Activated T-cell treated with anti-CD3 and anti-CD28 coated beads, Interleukin-2, amount 50 U/mL, for 72 hours (primary cell): ENCODE measurements at places on chromosomes 16 and 17. TPM values are rescaled to one million over a fixed set of nuclear protein-coding genes. Genes with fewer than 3 reads are reported as not detected.

ARHGAP44 gene
- 0.55 TPM for total RNA-seq

SPDYE4 gene
- not detected for total RNA-seq

OR3A3 gene
- total RNA-seq: not detected

NLRC5 gene
- total RNA-seq: 239 TPM

AANAT gene
- not detected for total RNA-seq

TBC1D28 gene
- not detected for total RNA-seq

GPR139 gene
- not detected for total RNA-seq

TLCD1 gene
- total RNA-seq: 9.0 TPM

TBKBP1 gene
- 24.2 TPM for total RNA-seq

CA5A gene
- not detected for total RNA-seq

TP53 gene
- 183 TPM for total RNA-seq

DNA sequence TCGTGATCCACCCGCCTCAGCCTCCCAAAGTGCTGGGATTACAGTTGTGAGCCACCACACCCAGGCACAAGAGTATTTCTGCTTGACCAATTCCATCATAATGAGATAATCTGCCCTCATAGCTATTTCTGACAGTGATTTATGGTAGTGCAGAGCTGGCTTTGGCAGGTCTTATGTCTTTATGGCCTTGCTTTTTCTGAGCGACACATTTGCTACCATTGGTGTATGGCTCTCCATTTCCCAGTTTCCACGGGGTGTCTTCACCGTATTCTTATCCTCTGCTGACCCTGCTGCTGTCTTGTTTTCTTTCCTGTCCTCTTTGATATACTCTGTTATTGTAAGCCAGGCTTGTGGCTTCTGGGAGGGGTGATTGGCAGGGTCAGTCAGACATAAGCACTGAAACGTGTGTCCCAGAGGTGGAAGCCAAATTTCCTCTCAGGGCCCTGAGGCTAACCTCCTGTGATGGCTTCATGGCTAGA is 161.1 kb upstream of the TBX2 start:
- no peak for DNase-seq

GRCh38 chr17:38431346-38432145 is 3.3 kb downstream of the ARHGAP23 start:
- no peak for DNase-seq

DNA sequence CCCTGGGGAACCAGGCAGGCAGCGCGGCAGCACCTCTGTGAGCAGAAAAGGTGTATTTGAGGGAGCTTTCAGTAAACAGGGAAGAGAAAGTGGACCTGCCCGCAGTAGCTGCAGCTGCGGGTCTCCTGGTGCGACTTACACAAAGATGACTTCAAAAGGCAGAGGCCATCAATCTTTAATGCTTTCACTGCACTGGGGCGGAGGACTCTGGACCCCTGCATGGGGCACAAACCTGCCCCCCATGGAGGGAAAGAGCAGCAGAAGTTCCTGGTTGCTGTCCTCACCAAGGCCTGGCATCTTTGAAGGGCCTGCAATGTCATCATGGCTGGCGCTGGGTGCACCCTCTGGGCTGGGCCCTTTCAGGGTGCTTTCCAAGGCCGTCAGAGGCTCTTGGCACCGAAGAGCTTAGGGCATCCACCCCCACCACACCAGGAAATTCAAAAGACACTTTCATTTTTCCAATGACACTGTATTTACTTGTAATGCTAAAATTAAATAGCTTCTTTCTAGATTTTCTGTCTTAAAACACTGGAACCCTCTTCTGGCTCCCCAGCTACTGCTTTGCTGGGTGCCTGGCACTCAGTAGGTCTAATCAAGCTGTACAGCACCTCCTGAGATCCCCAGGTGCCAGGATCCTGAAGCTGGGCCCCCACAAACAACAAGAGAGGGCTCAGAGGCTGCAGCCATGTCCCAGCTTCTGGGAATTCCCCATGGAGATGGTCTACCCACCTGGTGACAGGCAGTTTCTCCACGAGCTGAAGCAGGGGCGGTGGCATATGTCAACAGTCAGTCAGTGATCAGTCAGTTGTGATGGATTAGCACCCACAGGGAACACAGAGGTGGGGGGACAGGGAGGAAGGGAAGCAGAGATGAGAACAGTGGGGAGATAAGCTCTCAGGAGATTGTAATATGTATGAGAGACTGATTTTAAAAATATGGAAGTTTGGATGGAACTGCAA is 2.1 kb upstream of the CACNG1 start:
- DNase-seq: no peak

DNA sequence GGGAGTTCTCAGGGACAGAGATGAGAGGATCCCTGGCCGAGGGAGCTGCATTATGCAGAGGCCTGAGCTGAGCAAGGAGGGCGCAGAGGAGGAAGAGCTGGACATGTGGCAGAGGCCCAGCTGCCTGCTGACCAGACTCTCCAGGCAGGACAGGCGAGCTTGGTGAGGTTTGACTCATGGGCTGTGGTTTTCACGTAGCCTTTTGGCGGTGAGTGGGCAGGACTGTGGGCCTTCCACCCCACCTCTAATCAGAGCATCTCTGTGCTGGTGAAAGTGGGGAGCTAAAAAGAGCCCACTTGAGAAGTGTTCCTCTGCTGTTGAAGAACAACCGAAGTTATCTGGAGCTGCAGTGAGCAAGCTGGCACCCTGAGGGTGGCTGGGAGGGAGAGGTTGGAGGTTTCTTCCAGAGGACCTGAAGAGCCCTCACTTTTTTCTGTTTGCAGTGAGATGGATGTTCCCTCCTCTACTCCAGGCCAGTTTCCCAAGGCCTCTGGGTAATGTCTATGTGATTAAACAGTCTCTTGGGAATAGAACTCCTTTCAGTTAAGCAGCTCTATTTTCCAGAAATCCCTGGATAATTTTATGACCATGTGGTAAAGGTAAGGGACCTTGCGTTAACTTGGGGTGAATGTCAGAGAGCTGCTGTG is 11.9 kb downstream of the EPN2 start:
- DNase-seq: no peak

- no peak for DNase-seq
These were observed 40.6 kb upstream of the AQP8 start for GRCh38 chr16:25176136-25176535.

GRCh38 chr17:59878624-59879023 is 14.1 kb downstream of the TUBD1 start:
- DNase-seq: no peak

GRCh38 chr17:37131669-37132611 is 183.2 kb downstream of the AATF start:
- DNase-seq: no peak

DNA sequence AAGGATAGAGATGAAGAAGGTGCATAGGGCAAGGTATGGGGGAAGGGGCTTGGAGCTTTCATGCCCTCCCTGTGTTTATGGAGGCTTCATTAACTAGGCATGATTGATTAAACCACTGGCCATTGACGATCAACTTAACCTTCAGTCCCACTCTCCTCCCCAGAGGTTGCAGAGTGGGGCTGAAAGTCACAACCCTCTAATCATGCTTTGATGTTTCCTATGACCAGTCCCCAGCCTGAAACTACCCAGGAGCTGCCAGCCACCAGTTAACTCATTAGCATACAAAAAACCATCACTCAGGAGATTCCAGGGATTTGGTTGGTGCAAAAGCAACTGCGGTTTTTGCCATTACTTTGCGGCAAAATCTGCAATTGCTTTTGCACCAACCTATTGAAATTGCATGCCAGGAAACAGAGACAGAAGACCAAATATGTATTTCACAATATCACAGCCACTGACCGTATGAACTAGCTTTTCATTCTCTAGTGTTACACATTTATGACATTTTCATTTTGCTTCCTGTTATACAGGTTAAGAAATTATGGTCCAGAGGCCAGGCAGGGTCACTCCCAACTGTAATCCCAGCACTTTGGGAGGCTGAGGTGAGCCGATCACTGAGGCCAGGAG is 5.4 kb downstream of the GFOD2 start:
- no peak for DNase-seq

DNA sequence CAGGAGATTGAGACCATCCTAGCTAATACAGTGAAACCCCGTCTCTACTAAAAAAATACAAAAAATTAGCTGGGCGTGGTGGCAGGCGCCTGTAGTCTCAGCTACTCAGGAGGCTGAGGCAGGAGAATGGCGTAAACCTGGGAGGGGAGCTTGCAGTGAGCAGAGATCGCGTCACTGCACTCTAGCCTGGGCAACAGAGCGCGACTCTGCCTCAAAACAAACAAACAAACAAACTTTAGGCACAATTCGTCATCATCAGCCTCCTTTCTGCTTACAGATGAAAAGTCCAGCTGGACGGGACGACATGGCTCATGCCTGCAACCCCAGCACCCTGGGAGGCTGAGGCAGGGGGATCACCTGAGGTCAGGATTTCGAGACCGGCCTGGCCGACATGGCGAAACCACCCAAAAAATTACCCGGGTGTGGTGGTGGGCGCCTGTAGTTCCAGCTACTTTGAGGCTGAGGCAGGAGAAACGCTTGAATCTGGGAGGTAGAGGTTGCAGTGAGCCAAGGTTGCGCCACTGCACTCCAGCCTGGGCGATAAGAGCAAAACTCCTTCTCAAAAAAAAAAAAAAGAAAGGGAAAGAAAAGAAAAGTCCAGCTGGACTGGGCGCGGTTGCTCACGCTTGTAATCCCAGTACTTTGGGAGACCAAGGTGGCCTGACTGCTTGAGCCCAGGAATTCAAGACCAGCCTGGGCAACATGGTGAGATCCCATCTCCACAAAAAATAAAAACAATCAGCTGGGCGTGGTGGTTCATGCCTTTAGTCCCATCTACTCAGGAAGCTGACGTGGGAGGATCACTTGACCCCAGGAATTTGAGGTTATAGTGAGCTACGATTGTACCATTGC is 1.5 kb upstream of the SPIRE2 start:
- DNase-seq: no peak

GRCh38 chr17:71636644-71637043 is 484.2 kb upstream of the SOX9 start:
- no peak for DNase-seq

DNA sequence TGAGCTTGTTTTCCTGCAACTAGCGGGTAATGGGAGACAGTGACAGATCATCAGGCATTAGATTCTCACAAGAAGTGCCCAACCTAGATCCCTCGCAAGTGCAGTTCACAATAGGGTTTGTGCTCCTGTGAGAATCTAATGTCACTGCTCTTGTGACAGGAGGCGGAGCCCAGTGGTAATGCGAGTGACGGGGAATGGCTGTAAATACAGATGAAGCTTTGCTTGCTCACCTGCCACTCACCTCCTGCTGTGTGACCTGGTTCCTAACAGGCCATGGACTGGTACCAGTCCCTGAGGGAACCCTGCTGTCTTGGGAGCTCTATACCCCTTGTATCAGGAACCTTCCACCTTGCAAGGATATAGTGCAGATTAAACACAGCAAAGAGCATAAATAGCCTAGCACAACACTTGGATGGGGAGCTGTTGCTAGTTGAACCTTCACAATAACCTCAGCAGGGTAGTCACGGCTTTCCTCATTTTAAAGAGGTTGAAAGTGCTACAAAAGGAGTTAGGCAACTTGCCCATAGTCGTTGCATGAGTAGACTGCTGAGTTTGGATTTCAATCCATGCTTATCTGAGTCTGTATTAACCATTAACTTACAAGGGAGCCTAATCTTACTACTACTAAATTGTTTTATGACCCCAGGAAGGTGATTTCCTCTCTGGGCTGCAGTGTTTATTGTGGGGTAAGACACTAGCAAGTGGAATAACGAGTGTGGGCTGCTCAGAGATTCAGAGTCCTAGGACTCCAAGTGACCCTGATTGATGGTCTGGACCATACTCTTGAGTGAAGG is 156.6 kb upstream of the ZFHX3 start:
- DNase-seq: no peak

DNA sequence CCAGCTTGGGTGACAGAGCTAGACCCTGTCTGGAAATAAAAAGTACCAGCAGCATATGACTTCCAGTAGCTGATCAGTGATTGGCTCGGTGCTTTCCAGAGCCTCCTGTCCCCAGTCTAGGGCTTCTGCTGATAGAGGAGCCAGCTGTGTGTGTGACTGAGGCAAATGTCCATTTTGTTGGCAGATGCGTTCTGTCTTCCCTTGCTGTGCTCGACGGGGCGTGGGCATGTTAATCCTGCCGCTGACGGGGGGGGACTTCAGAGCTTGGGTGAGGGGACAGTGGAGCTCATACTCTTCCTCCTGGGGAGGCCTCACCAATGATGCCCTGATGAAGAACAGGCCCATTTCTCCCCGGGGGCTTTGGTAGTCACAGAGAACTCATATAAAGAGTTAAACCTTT is 14.6 kb downstream of the KCTD2 start:
- no peak for DNase-seq

DNA sequence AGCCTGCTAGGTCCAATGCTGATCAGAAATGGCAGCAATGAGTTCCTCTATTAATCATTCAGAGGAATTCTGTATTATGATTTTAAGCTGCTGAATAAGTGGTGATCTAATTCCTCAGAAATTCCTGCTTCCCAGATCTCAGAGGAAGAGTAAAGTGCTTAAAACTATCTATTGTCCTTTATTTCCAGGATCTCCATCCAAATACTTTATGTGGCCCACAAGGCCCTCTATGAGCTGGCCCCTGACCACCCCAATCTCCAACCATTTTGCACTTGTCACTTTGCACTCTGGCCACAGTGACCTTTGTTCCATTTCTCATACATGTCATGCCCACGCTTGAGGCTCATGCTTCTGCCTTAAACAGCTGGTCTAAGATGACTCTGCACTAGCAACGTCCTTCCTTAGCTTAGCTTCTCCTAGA is 93.7 kb downstream of the CA10 start:
- DNase-seq: no peak

DNA sequence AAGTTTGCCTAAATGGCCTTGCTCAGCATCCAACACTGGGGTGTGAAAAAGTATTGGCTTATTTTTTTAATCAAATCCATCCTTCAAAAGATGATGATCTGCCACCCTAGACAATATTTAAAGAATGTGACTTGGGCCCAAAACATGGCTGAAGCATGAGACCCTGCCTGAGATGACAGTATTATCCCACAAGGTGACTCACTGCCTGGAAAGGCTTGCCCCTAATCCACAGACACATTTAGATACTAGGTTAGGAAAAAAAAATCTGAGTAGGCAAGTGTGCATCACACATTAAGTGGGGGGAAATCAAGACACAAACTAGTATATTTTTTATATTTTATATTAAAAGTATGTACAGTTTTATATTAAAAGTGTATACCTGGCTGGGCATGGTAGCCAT is 38.4 kb downstream of the TOM1L2 start:
- no peak for DNase-seq

GRCh38 chr17:4812690-4813089 is 5.7 kb downstream of the PLD2 start:
- no peak for DNase-seq

DNA sequence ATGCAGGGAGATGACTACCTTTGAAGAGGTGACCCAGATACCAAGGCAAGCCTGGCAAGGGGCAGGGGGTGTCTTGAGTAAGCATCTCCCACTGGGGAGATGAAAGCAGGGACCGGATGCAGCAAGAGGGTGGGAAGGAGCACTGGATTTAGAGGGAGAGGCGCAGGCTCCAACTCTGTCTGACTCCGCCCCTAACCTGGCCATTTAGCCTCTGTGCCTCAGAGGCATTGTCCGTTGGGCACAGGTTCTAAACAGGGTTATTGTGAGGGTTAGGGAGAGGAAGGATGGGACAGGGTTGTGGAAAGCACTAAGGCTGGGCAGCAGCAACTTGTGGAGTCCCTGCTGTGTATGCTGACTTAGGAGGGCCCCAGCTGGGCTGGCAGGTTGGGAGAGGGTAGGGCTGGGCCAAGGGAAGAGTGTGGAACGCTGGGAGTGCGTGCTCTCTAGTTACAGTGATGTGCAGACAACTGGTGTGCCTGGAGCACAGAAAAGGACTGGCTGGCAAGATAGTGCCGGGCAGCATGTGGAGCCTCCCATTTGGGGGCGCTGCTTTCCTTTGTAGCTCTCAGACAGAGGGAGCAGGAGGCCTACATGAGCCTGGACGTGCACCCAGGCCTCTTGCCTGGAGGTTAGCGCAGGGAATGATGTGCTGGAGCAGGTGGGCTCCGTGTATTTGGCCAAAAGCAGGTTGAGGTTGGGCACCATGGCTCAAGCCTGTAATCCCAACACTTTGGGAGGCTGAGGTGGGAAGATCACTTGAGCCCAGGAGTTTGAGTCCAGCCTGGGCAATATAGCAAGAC is 26.2 kb downstream of the TBX2 start:
- no peak for DNase-seq
